AG20443 (cell line): ENCODE measurements at places on chromosomes 6 and 20.
A peak's percentile ranks its signal among the peaks of the same experiment; 100 is the strongest.

- no peak for DNase-seq
Measured at GRCh38 chr6:19632786-19633185, 204.4 kb upstream of the ID4 start.

DNA sequence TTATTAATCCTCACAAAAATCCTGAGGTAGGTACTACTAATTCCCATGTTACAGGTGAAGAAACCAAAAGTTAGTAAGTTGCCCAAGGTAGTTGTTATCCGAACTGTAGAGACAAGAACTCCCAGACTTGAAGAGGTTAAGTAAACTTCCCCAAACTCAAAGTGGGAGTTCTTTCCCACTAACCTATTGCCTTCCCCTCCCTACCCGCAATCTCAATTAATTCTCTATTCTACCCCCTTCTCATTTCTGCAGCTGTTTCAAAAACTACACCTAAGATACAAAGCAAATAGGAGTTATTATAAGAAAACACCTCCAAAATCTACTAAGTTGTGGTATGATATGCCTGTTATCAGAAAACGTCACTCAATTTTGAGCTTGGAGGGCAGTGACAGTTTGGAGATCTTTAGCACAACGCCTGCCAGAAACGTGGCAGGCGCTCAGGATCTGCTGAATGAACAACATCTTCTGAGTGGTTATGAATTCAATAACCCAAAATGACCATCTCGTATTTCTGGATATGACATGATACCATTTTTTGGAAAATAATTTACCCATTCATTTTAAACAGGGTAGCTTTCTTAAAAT lies 7.1 kb downstream of the CSNK2A1 start:
- DNase-seq: no peak

DNA sequence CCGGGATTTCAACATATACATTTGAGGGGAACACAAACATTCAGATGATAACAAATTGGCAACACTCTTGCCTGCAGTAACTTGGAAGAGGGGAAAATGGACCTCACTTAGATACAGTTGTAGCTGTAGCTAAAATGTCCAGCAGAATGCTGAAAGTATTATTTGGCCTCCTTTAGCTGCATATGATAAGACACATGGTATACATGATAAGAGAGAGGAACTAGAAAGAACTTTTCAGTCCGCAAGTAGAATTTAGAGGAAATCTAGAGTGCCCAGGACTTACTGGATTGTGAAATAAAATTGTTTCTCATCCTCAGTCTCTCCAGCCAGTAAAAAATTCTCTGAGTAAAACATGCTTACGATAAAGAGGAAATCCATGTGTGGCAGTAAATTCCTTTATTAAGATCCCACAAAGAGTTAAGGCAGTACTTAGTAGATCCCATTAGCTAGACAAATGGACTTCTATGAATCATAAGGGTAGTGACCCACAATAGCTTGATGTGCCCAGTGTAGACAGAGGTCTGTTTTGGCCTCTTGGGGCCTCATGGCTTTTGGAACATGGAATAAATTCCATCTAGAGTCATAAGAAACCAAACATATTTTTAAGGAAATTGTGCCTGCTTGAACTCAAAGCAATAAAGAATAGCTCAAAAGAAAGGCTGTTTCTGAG lies 87.9 kb upstream of the RBM24 start:
- DNase-seq: peak; percentile 17

GRCh38 chr6:49550492-49551077 lies at the start of gene C6orf141:
Gene C6orf141 (plus strand): TSS chr6:49550668. CDS start chr6:49550793, 125 bp downstream.
- peak; percentile 22 for DNase-seq

- no peak for DNase-seq
Measured at GRCh38 chr6:71080133-71080532, 123.3 kb upstream of the B3GAT2 start.

GRCh38 chr6:168711666-168712300 lies 270.8 kb downstream of the SMOC2 start:
- no peak for DNase-seq

DNA sequence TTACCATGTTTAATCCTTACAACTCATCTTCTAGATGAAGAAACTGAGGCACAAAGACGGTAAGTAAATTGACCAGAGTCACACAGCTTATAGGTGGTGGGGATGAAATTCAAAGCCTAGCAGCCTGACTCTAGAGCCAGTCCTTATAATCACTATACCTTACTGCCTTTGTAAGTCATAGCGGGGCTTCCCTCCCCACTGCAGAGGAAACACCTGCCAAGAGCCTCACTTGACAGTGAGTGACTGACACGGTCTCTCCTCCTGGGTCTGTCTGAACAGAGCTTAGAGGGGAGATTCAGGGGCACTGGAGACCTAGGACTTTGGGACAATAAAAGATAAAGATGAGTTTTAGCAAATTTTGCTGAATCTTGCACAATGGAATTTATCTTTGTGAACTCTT lies 12.8 kb downstream of the SUN5 start:
- no peak for DNase-seq
